ENCODE measurements at places on chromosomes 5 and 9.

- DNase-seq = no peak
Measured at GRCh38 chr9:126531035-126531571, 82.6 kb upstream of the LMX1B start.

DNA sequence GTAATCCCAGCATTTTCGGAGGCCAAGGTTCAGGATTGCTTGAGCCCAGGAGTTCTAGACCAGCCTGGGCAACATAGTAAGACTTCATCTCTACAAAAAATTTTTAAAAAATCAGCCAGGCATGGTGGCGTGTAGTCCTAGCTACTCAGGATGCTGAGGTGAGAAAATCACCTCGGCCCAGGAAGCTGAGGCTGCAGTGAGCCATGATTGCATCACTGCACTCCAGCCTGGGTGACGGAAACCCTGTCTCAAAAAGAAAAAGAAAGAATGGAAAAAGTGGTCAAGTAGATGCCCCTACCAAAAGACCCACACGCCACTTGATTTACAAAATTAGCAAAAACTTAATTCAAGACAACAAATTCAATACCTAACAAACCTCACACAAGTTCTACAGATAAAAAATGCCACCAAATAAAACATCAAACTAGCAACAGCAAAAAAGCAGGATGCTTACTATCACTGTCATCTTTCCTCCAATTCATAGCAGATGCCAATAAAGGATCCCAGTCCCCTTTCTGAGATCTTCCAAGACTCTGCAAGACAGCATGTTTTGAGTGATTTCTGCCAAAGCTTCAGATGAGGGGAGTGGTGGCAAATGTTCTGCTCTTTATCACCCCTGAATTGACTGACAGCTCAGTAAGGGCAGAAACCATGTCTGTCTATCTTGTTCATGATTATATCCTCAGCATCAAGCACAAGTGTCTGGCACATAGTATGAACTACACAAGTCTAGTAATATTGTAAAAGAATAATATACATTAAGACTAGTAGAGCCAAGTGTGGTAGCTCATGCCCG, 34.2 kb upstream of the TESK1 start:
- DNase-seq = no peak

DNA sequence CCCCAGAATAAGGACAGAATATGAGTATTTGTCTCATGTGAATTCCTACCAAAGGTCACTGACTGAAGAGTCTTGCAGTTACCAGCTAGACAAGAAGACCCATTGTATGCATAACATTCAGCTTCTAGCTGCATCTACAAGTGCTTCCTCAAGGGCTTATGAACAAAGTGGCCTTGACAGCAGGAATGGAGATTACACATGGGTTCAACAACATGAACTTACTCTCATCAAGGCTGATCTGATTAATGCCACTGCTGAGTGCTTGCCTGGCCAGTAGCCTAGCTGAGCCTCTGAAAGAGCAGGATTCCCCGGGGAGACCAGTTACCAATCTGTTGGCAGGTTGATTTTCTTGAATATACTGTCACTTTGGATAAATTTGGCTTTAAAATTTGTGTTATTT, 76.7 kb upstream of the CHD1 start:
- no peak for DNase-seq

- no peak for DNase-seq
Measured at GRCh38 chr9:76799473-76799872, 35.2 kb downstream of the PCA3 start.

GRCh38 chr9:91541734-91542133, 118.1 kb upstream of the NFIL3 start:
- no peak for DNase-seq

- DNase-seq = no peak
Measured at GRCh38 chr5:139742173-139742903, 53.3 kb upstream of the PSD2 start.

DNA sequence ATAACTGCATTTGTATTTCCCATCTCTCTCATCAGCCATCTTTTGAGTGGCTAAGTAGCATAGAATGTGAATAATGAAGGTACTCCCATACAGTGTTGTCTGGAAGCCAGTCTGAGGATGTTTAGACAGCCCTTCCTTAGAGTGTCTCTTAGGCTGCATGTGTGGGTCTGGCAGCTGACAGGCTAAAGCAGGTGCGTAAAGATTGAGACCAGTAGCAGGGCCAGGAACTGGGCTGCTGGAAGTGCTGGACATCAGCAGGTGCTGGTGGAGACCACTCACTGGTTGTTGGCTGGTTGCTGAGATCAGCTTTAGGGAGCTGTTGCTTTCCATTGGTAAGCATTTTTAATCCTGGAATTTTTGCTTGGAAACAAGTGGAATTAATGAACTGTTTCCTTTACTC, 197.5 kb downstream of the PCSK5 start:
- DNase-seq = no peak

DNA sequence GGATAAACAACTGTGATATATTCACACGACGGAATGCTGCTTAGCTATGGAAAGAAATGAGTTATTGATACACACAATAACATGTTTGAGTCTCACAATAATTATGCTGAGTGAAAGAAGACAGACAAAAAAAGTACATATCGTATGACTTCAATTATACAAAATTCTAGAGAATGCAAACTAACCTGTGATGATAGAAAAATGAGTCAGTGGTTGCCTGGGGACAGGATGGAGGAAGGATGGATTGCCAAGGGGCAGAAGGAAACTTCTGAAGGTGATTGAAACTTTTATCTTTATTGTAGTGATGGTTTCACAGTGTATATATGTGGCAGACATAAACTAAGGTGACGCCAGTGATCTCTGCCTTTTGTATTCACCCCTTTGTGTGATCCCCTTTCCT, 7.5 kb upstream of the CARTPT start:
- no peak for DNase-seq

GRCh38 chr9:84668196-84669012, 1.1 kb upstream of the NTRK2 start:
- no peak for DNase-seq

DNA sequence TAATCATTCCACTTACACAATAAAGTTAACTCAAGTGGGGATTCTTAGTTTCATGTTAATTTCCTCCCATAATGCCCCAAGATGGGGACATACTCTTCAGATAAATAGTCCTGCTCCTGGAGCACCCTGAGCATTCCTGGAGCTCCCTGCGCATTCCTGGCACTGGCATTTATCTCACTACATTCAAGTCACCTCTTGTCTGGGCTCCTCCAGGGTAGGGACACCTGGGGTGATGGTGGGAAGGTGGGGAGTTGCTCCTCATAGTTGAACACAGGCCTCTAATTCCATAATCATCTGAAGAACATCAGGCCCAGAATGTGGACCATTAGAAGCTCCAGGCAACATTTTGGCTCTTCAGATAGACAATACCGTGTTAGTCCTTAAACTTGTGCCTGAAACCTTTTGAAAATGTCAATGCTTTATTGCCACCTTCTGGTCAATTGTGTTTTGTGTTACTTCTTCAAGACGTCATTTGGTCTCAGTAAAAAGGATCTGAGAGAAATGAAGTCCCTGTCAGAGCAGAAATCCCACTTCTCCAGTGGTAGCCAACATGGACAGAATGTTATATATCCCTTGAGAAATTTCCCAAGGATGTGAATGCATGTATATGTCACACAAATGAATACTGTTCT, 14.2 kb upstream of the AGGF1 start:
- DNase-seq = peak; percentile 39

- no peak for DNase-seq
Measured at GRCh38 chr9:131346559-131346958, 47.3 kb upstream of the PRRC2B start.

DNA sequence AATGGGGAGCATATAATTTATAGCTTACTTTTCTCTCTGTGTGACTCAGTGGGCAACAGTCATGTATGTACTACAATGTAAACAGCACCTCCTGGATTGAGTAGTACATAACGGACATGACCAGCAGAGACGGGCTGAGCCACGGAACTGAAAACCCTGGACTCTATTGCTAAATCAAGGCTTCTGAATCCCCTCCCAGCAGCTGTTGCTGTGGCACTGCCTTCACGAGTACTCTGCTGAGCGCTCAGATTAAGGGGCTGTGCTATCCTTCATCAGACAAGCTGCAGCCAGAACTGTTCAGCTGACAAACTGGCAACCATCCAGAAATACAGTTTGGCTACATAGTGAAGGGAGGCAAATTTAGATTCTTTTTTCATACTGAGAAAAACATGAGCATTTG, 131.3 kb upstream of the CCDC180 start:
- DNase-seq = no peak

GRCh38 chr9:107784235-107784958, 294.8 kb upstream of the KLF4 start:
- no peak for DNase-seq

DNA sequence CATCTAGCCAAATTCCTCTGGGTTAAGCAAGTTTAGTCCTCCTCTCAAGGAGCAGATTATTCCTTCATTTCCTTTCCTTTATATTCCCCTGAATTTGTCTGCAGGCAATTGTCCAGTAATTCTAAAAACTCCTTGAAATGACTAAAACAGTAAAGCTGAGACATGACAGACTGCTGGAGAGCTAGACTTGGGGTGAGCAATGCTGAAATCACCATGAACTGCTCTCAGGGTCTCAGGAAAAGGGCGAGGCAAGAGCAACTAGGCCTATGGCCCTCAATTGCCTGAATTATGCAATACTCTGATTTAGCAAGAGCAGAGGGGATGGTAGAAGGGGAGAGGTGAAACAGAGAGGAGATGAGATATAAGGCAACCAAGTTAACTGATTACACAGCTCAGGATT, 172.9 kb upstream of the NREP start:
- no peak for DNase-seq

GRCh38 chr5:149314571-149315111, 30.7 kb upstream of the GRPEL2 start:
- DNase-seq = no peak

DNA sequence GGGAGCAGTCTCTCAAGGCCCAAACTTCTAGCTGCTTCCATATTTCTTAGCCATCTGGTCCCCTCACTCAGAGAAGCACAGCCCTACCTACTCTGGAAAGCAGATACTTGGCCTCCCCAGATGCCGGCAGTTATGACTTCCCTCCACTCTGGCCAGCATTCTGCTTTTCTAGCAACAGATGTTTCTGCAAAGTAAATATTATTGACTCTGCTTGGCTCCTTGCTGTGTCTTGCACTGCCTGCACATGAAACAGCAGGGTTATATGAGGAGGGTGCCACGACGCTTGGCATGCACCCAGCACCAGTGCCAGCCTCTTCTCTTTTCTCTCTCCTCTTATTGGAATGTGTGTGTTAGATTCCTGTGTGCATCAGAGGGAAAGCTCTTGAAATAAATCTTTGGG, 99.7 kb downstream of the ARHGAP26 start:
- DNase-seq = no peak

DNA sequence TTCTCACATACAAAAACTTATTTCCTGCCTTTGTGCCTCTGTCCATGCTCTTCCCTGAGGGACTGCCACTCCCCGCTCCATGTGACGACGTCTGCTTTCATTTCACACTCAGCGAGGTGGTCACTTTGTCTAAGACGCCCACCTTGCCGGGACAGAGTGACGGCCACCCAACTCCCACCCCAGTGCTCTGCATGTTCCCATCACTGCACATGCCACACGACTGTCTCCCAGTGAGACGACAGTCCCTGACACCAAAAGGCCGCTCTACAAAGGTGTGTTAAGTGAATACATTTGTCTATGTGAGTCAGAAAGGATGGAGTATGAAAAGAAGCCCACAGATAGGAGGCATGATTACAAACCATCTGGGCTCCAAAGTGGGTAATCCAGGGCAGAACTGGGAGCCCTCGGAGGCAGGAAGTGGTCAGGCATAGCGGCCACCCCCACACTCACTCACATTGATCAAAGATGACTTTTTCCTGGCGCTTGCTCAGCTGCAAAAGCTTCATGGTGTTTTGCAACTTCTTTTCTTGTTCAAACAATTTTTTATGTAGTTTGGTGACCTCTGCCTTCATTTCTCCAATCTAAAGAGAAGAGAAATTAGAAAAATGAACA, 185.8 kb downstream of the CDK5RAP2 start:
- DNase-seq = no peak

- DNase-seq = no peak
Measured at GRCh38 chr5:15966066-15966640, 213.4 kb downstream of the MARCHF11 start.

DNA sequence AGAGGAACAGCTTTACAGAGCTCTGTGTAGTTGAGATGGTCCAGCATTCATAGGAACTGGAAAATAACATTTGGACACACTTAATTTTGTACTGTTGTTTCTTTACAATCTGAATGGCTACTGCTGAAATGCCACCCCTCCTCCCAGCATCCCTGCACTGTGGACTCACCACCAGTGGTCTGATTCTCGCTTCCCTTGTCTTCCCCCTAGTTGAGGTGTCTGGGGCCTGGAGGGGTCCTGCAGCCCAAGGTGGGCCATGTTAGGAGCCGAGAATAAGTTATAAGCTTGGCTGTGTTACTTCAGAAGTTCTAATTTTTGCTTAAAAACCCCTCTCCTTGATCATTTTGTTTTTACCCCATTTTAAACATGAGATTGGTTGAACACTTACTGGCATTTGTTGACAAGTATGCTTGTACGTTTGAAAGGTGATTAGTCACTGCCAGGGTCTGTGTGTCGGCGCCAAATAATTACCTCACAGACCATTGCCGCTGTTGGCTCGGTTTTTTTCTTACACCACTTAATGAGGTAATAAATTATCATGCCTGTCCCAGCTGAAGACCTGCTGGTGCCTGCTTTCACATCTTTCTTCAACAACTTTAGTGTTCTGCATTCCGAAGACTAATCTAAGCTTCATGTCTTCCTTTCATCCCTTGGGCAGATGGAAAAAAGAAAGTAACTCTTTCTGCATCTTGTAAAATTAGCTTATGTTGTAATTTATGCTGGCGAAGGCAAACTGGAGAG, 65.8 kb downstream of the MCCC2 start:
- DNase-seq = no peak

GRCh38 chr5:452978-453710, 10.2 kb downstream of the EXOC3 start:
- DNase-seq = no peak

DNA sequence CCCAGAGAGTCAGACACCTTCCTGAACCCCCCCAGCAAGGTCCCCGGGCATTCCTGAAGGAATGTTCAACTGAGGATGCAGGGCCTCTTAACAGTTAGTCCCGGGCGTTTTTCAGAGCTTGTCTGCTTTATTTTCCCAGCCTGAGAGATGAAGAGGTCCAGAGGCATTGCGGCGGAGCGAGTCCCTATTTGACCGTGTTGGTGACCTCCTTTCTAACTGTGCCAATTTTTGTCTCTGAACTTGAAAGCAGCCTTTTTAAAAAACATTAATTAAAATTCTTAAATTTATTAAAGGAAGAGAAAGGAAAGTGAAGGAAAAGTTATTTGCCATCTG, 433 bp upstream of the PTAR1 start:
- no peak for DNase-seq

DNA sequence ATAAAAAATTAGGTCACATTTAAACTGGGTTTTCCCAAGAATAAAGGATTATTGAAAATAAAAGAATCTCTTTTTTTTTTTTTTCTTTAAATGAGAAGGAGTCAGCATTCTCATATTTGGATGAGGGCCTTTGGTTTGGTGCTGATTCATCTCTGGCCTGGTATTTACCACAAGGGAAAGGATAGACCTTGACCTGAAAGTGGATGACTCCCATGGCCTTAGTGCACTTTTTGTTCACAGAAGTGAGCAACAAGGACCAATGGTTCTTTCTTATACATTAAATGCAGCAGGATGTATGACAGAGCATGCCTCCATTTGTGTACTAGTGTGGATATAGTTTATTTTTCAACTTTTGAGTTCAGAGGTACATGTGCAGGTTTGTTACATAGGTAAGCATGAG, 6.9 kb downstream of the YTHDC2 start:
- DNase-seq = no peak

GRCh38 chr5:54703565-54704255, 186.2 kb downstream of the SNX18 start:
- no peak for DNase-seq
